Stimulated activated CD8-positive, alpha-beta memory T cell treated with anti-CD3 and anti-CD28 coated beads, Interleukin-4, amount 100 ng/mL, for 4 hours (primary cell): ENCODE measurements at places on chromosomes 5 and 9.

DNA sequence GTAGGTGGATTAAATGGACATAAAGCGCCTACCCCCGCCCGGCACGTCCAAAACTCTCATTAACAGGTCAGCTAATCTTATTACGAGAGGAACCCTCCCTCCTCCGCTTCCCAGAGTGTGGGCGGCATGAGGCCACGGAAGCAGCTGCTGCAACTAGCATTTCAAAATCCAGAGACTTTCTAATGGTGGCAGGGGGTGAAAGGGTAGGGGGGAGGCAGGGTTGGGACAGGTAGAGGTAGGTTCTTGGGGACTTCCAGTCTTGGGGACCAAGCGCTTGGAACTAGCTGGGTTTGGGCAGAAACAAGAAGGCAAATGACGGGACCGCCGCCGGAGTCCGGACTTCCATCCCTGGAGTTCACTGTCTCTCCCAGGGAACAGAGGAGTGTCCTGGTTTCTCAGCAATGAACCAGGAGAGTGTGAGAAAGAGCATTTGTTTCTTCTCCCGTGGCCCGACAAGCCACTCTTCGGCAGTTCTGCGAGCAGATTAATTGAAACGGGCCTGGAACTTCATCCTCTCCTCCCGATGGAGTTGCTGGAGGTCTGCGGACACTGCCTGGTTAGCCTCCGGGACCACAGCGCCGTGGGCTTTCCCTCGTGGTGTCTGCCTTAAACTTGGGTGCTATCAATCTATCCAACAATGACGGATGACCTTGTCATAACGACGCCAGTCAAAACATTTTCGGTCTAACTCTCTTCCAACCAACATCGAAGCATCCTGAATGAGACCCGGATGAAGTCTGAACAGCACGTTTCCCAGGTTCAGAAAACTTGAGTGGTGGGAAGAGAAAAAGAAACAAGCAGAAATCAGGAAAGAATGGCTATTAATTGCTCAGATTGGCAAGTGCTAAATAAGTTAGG is 1.6 kb upstream of the PRDM6 start:
- DNase-seq = no peak

DNA sequence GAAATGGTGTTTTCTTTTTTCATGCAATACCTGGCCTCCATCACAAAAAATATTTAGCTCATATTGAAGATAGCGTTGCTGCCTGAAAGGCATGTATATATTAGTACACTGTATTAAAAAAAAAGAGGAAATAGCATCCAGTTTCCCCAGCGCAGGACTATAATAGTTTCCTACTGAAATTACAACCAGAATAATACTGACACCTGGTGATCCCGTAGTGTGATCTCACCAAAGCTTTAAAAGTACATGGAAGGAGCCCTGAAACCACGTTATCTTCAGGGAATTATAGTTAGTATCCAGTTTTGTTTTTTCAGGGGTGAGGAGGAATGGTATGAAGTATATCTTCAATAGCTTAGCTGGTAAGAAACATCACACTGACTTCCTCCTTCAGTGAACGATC is 264.9 kb downstream of the CD180 start:
- no peak for DNase-seq

DNA sequence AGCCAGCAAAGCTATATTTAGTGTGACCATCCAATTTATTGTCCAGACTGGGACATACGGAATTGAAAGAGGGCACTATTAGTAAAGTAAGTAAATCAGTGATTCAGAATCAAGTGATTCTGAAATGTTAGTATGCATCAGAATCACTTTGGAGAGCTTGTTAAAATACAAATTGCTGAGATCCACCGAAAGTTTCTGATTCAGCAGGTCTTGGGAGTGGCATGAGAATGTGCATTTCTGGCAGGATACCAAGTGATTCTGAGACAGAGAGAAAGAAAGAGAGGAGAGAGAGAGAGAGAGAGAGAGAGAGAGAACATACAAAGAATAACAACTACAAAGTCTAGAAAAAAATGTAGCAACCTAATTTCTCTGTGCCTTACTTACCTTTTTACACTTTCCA is 65.4 kb upstream of the ASTN2 start:
- no peak for DNase-seq

DNA sequence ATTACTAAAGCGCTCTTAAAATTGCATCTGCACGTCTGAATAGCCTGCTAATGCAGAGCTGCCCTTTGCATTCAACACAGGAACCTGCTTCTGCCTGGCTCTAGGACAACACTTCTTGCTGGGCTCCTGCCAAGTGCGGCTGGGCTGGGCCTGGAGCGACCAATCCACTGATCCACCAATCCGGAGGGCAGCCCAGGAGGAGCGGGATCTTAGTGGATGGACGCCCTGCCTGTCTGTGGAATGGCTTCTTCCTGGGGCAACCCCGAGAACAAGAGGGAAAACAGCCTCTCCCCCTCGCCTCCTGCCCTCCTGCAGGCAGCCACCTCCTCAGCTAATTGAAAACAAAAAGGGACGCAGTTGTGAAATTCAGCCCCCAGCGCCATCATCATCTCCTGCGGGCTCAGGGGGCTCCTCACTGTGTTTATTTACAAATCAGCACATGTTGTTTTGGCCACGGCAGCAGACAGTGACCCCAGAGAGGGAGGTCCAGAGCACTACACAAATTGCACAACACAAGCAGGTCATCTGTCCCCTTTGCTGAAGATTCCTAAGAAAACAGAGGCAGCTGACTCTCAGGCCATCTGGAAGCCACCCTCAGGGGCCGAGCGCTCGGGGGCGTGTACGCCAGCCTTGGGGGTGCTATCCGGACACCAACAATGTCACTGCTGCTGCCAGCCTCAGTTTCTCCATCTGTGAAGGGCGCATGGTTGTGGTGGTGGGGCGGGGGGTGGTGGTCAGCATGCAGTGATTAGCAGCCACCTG is 57.3 kb downstream of the GADD45G start:
- no peak for DNase-seq

- DNase-seq = no peak
Observed at GRCh38 chr5:7066471-7067235, 329.3 kb upstream of the ADCY2 start.

DNA sequence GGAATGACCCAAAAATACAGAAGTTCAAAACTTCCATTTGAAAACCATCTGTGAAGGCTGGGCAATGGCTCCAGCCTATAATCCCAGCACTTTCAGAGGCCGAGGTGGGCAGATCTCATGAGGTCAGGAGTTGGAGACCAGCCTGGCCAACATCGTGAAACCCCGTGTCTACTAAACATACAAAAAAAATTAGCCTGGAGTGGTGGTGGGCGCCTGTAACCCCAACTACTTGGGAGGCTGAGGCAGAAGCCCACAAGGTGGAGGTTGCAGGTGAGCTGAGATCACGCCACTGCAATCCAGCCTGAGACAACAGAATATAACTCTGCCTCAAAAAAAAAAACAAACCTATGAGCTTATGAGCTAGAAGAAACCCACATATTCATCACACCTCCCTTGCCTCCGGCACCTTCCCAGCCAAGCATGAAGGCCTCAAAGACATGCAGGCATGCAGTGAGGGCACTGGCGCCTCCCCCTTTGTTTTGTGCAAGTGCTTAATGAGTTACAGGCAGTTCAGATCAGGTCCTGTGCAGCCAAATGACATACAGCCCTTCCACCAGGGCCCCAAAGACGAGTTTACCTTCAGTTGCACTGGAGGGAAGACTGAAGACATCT is 9.9 kb downstream of the HNRNPH1 start:
- no peak for DNase-seq

- no peak for DNase-seq
Observed at GRCh38 chr9:122780026-122780425, 8.7 kb upstream of the OR5C1 start.

DNA sequence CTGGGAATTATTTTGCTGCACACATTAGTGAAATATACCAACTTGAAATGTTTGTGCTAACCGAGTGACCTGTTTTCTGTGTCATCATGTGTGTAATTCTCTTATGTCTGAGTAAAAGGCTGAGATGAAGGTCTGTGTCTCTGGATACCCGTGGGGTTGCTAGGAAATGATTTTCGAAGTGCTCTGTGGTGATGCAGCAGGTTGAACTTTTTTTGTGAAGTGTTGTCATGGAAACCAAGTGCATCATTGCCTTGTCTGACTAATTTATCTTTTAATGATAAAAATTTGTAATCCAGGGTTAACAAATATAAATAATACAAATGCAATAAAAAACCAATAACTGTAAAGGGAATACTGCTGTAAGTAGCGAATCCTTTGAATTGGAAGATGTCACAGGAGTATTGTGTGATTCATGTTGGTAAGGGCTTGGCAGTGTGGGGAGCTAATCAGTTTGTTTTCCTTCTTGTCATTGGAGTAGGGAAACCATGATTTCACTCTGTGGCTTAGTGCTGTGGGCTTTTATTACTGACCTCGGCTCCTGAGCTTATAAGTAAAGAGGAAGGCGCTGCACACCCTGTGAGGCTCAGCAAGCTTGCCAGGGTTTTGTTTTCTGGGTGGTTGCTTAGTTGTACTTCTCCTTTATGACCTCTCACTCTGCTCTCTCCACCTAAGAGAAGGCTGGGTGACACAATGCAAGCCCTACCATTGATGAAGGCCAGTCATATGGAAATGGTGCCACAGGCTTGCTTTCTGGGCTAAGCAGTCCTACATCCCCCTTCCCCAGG is 22.3 kb downstream of the PDE8B start:
- DNase-seq = no peak

- no peak for DNase-seq
Observed at GRCh38 chr9:68697851-68698250, 7.2 kb upstream of the PIP5K1B start.

GRCh38 chr5:143749581-143750205 is 62.3 kb upstream of the HMHB1 start:
- no peak for DNase-seq

GRCh38 chr5:2989517-2989916 is 238.0 kb upstream of the IRX2 start:
- no peak for DNase-seq

GRCh38 chr9:92882276-92882675 is 4.4 kb upstream of the ZNF484 start:
- DNase-seq = no peak

- no peak for DNase-seq
Observed at GRCh38 chr5:150540615-150541396, 32.9 kb downstream of the NDST1 start.

DNA sequence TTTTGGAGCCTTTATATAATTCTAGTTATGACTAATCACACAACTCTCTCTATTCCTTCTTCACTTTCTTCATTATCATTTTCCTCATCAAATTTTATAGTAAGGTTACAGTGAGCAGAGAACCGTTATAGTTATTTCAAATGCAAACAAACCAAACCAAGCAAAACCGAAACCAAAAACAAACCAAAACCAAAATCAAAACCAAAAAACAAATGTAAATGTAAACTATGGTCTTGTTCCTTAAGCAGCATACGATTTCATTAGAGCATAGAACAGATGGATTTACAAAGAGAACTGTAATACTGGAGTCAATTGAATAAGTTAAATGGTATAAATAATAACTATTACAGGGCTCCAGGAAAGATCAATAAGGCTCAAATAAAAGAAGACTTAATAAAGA is 447.1 kb downstream of the LRRC70 start:
- no peak for DNase-seq

- no peak for DNase-seq
Observed at GRCh38 chr5:16855898-16856297, 80.2 kb downstream of the MYO10 start.

DNA sequence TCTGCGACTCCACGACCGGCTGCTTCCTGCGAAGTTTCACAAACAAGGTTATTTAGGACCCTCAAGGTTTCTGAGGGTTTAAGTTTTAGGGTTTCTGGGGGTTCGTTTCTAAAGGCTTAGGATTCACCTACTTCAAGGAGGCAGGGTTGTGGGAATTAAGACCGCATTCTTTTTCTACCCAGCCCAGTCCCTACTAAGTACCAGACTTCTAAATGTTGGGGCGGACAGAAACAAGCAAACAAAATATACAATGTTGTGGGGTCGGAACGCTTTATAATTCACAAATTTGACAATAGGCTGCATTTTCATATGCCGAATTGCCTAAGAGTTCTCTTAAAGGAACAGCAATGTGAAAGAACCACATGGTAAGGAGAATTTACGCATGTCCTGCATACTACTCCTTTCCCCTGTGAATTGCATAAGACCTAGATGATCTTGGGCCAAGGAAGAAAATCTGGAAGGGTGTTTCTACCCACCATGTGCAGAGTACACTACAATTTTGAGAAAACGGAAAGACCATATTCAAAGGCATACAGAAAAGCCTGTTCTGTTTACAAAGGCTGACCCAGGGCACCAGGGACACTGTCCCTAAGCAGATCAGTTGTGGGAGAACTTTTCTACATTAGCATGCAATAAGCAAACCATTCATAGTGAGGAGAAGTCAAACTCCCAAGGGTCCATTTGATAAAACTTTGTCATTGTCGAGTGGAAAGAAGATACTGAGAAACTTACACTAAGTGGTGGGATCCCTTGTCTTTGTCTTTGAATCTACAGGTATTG is 457.3 kb downstream of the RAB3C start:
- DNase-seq = no peak

- DNase-seq = no peak
Observed at GRCh38 chr5:68240202-68240601, 24.6 kb downstream of the PIK3R1 start.

DNA sequence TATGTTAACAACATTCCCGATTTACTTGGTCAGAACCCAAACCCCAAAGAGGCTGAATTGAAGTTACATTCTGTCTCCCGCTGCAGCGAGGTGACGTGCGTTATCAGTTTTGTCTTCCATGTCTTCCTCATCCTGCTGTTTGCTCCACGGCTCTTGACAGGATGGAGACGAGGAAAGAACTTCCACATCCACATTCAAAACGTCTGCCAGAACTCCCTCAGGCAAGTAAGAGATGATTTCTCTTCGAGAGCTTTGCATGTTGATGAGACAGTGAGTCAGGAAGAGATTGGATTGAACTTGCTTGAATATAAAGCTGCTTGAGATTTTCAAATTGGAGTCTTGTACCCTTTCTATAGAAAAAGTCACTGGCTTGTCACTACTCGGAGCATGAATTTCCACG is 242.6 kb downstream of the AUH start:
- DNase-seq = no peak

DNA sequence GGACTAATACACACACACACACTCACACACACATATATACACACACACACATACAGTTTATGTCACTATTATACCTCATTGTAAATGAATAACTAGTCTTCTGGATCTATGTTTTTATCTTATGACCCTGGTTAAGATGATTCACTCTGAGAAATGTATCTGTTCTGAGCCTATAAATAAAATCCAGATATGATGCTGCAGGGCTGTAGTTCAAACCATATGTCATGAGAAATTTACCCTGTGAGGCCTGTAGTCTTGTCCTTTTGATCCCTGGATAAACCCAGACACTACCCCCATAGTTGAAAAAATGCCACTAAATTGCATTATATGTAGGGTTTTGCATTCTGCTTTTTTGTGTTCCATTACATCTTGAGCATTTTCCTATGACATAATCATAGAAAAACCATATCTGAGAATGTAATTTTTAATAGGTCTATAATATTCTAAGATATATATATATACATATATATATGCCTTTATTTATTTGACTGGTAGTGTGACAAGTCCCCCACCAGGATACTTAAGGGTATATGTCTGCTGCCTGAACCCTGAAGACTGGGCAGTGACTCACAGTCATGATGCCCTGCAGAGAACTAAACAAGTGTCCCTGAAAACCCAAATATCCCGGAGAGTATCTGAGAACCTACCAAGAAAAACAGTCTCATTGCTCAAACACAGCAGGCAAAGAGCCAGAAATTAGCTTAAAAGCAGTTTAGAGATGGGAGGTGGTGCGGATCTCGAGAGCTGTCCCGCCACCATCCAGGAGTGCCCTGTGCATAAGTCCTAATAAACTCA is 18.4 kb upstream of the ALDOB start:
- no peak for DNase-seq
